ENCODE measurements at places on chromosomes 2 and 18. TPM values are rescaled to one million over a fixed set of nuclear protein-coding genes. Genes with fewer than 3 reads are reported as not detected.

Gene CLEC4F
- not detected for total RNA-seq

Gene CYP26B1
- total RNA-seq: not detected

Gene FOXI3
- not detected for total RNA-seq

Gene POTEJ
- total RNA-seq: not detected

Gene SETBP1
- total RNA-seq: 0.28 TPM

Gene NEURL3
- total RNA-seq: not detected

Gene FAM117B
- total RNA-seq: 1.1 TPM
